CD4-positive, alpha-beta T cell treated with Interleukin-1 beta for 1 hour (primary cell): ENCODE measurements at places on chromosomes 5 and 9.
A peak's percentile ranks its signal among the peaks of the same experiment; 100 is the strongest.

- no peak for DNase-seq
Observed at GRCh38 chr9:34999576-34999975, 10.0 kb downstream of the DNAJB5 start.

- DNase-seq: no peak
Observed at GRCh38 chr5:114325541-114325940, 36.3 kb upstream of the KCNN2 start.

DNA sequence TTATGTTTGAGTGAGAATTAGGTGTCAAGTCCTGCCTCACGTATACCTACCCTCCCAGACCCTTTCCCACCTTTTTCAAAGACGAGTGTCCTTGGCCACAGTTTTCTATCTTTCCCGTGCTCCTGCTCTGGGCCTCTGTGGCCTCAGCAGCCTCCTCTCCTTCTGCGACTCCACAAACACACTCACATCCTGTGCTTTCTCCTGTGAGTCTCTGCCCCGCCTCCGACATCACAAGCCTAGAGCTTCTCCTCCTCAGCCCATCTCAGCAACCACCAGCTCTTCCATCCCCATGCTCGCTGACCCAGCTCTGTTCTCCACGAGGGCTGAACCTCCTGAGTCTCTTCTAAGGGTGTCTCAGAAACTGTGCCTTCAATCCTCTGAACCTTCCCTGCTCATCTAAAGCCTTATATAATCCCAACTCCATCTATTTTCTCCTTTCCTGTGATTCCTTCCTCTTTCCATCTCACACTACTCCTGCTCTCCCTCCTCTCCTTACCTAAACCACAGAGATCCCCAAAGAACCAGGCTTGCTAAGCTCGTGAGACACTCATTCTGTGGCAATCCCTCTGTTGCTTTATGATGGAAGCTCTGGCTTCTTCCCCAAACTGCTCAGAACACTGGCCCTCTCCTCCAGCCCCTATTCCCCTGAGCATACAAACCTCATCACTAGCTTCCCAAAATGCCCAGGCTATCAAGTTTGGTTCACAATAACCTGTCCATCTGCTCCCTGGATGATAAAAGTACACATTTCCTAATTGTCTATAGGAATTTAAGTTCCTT is 55.2 kb downstream of the RASEF start:
- no peak for DNase-seq

DNA sequence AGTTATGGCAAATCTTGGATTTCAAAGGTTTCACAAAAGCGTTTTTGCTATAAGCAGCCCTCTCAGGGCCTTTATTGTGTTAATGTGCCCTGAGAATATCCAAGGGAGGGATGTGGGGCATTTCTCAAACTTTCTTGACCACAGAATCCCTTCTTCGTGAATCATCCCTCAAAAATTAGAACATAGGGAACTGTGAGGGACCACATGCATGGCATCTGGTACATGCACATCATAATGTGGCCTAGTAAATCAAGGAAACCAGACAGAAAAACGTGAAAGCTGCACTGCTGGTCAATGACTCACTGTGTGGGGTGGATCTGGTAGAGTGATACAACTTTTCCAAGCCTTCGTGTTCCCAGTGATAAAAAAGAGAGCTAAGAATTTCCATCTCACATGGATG is 22.4 kb downstream of the DDX31 start:
- no peak for DNase-seq

GRCh38 chr5:61766141-61766540 is 434.1 kb downstream of the ZSWIM6 start:
- DNase-seq: no peak

- peak; percentile 95 for DNase-seq
Observed at GRCh38 chr5:43040287-43041098, at the start of gene ANXA2R. ANXA2R (minus strand) TSS chr5:43040319; CDS start chr5:43040046, 273 bp downstream.

GRCh38 chr5:116740771-116741170 is 166.1 kb upstream of the SEMA6A start:
- no peak for DNase-seq

- no peak for DNase-seq
Observed at GRCh38 chr5:133259199-133259997, 207.6 kb downstream of the HSPA4 start.

- DNase-seq: no peak
Observed at GRCh38 chr5:102283102-102283797, 12.8 kb downstream of the SLCO4C1 start.

- no peak for DNase-seq
Observed at GRCh38 chr9:4714266-4715016, 26.6 kb downstream of the AK3 start.

GRCh38 chr5:54103871-54104270 is 206.5 kb downstream of the ARL15 start:
- DNase-seq: no peak

DNA sequence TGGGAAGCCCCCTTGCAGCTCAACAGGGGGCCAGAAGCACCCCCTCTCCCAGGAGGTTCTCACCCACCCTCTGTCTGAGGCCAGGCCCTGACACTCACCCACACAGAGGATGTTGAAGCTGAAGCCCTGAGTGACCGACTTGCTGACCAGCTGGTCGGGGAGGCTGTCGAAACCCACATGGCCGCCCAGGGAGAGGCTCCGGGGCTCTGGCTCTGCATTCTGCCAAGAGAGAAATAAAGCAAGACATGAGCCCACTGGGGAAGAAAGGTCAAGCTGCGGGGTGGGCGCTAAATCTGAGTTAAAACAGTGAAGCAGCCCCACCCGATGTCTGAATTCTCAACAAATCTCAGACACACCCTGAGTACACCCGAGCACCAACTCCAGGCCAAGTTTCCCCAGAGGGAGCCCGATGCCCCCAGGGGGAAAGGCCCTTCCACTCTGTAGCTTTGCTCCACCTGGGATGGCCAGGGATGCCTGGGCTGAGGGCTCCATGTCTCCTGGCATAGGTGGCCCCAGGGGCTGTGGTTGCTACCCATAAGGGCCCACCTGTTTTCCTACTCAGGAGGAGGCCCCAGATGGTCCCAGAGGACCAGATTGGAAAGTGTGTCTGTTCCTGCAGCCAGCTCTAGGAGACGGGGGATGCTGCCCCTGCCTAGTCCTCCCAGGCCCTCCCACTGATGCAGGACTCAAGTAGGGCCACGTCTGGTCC is 11.6 kb downstream of the SEPTIN8 start:
- DNase-seq: no peak

- DNase-seq: no peak
Observed at GRCh38 chr5:96322865-96323264, 110.2 kb downstream of the PCSK1 start.

GRCh38 chr5:110386782-110387181 is 339.7 kb downstream of the TMEM232 start:
- no peak for DNase-seq

GRCh38 chr9:12723409-12724028 is 30.3 kb downstream of the TYRP1 start:
- DNase-seq: no peak

GRCh38 chr5:20445326-20445860 is 457.4 kb upstream of the CDH18 start:
- DNase-seq: no peak

DNA sequence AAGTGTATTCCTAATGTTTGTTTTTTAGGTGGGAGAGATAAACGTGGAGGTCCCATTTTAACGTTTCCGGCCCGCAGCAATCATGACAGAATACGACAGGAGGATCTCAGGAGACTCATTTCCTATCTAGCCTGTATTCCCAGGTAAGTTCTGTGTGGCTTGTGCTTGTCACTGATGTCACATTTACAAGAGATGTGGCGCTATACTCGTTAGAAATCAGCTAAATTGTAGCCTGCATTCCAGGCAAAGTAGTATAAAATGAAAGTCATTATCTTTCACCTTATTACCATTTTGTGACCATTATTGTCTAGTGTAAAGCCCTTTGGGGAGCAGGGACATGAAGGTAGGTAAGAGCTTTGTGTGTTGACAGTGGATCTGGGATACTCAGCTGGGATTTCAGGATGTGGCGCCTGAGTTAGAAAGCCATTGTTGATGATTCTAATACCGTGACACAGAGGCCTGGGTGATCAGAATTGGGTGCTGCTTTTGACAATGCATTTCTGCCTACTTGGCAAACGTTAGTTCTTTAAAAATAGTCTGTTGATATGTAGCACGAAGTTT is 137.2 kb downstream of the TRIO start:
- no peak for DNase-seq

- DNase-seq: no peak
Observed at GRCh38 chr9:7823651-7824050, 24.1 kb upstream of the DMAC1 start.

DNA sequence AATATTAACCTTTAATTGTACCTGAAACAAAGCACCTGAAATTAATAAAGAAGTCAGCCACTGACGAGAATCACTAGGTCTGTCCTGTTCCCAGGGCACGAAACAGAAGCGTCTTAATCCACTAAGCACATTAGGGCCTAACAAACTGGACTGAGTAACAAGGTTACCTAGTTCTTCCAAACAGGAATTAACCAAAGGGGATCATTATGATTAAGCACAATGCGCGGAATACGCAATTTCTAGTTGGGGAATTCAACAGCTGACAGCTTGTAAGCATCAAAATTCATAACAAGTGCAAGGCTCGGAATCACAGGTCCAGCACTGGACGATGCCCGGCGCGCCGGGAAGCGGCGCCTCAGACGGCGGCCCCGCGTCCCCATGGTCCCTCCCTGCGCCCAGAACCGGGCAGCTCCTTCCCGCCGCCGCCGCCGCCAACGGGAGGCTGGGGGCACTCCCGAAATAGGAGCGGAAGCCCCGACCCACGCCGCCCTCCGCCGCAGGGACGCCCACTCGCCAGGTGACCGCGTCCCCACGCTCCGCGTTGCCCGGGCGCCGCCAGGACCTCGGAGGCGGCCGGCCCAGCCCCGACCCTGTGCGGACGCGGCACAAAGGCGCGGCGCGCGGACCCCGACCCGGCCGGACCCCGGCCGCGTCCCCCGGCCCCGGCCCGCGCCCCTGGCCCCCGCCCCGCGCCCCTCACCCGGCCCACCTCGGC is 898 bp downstream of the CAMSAP1 start:
- peak; percentile 10 for DNase-seq
